ENCODE measurements at places on chromosomes 1 and 21.
A peak's percentile ranks its signal among the peaks of the same experiment; 100 is the strongest.

GRCh38 chr21:26758083-26758880 is 86.9 kb downstream of the ADAMTS1 start:
- DNase-seq: no peak

- no peak for DNase-seq
Observed at GRCh38 chr1:99279525-99279924, 15.2 kb downstream of the PLPPR4 start.

GRCh38 chr1:186869526-186870228 is 40.9 kb downstream of the PLA2G4A start:
- DNase-seq: no peak

DNA sequence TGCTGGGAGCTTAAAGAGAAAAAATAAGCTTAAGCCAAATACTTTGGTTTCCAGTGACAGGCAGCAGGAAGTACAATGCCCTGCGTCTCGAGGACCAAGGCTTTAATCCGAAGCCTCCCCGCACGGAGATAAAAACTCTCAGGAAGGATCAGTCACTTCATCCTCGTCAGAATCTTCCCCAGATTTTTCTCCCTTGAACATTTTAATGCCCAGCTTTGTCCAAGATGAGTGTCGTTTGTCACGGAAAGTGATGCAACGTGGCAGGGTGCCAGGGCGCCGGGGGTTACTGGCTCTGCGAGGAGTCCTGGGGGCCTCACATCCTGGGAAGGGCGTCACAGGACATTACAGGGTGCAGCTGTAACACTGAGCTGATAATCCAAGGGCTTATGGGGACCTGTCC is 25.2 kb upstream of the PCBP3 start:
- no peak for DNase-seq

DNA sequence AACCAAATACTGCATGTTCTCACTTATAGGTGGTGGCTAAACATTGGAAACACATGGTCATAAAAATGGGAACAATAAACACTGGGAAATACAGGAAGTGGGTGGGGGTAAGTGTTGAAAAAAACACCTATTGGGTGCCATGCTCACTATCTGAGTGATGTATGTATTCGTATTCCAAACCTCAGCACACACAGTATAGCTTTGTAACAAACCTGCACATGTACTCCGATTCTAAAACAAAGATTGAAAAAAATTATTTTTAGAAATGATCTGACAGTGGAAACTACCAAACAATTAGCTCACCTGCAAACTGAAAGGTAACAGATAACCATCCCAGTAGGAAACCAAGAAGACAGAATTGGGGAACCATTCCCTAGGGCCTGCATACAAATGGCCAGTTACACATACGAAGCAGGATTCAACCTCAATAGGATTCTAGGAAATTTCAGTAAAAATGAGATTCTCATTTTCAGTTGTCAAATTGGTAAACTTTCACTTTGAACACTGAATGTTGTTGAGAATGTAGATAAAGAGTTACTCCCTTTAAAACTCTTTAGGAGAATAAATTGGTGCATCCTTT is 88.1 kb upstream of the LRRC8D start:
- DNase-seq: no peak

DNA sequence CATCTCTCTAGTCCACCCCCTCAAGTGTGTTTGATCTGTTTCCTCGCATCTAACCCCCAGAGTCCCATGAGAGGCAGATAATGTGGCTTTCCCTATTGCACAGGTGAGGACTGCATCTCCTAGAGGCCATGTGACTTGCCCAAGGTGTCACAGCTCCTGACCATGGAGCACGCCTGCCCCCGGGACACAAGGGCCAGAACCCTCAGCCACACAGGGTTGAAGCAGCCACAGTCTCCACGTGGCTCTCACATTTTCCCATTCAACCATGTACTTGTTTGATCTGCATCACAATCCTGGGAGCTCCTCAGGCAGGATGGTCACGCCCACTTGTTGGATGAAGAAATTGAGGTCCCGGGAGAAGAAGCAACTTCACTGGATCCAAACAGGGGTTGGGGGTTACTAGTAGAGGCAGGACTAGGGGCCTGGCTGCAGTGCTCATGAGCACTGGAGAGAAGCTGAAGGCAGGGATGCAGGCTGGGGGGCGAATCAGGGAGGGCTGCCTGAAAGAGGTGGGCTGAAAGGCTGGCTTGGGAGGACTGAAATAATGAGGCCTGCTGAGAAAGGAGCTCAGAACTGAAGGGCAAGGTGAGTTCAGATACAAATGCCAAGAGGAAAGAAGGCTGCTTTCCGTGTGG is 207.9 kb downstream of the PTPRU start:
- no peak for DNase-seq

DNA sequence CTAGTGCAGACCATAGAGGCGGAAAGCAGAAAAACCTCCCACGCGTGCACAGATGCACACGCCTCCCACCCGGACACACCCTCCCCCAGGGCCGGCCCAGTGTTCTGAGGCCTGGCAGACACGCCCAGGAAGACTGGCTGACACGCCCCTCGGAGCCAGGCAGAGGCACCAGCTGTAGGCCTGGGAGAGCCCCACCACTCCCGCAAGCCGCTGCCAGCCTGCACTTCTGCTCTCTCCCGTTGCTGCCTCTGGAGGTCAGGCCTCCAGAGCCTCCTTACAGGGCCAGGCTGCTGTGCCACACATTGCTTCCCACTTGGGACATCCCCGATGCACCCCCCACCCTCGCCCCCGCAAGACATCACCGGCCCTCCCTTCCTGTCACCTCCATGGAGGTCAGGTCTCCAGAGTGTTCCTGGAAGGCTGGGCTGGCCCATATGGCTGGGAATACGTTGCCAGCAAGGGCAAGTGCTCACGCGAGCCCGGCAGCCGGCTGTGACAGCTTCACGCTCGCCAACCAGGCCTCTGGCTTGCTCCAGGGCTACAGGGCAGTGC is 40.4 kb downstream of the CASZ1 start:
- DNase-seq: peak; percentile 6

GRCh38 chr21:16353764-16354163 is 624.0 kb downstream of the USP25 start:
- DNase-seq: no peak
